ENCODE measurements at places on chromosomes 12 and 14.

- peak; percentile 77 for DNase-seq
These were observed 56.6 kb downstream of the SUDS3 start for GRCh38 chr12:118432812-118433545.

GRCh38 chr14:38517426-38517825 is 261.5 kb upstream of the CLEC14A start:
- no peak for DNase-seq

- no peak for DNase-seq
These were observed 8.2 kb downstream of the SIX1 start for GRCh38 chr14:60640859-60641741.

GRCh38 chr12:108773798-108774788 is 42.8 kb upstream of the CORO1C start:
- peak; percentile 84 for DNase-seq

GRCh38 chr14:95496111-95496681 is 20.3 kb downstream of the SYNE3 start:
- no peak for DNase-seq

Measured in small intestine (tissue), 16 donors.